NCI-H460 (cell line): ENCODE measurements at places on chromosomes 2 and 18.

DNA sequence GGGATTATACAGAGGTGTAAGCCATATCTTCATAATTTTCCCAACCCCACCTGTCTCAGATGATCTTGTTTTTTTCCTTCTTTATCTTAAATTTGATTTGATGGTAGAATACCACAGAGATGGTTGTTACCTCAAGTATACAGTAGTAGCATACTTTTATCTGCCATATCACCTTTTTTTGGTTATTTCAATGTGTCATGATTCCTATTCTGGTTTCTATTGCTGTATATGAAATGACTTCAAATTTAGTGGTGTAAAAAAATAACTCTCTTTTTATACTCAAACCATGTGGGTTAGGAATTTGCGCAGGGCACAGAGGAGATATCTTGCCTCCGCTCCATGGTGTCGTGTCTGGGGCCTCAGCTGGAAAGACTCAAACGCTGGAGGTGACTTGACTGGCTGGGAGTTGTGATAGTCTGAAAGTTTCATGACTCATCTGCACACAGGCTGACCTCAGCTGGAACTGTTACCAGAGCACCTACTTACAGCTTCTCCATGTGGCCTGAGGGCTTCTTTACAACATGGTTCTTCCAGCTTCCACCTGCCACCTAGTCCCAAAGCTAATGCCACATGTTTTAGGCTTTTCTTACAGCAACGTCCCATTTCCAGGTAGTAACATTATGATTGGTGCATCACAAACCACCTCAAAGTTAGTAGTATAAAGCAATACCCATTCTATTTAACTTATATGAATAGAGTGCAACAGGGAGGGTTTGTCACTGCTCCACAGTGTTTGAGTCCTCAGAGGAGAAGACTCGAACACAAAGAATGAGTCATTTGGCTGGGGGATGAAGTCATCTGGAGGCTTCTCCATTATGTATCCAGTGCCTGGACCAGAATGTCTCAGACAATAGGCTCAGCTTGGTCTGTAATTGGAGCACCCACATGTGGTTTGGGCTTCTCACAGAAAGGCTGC, 82.3 kb upstream of the XPO1 start:
- DNase-seq, result no peak

GRCh38 chr2:121330921-121331320, 45.9 kb upstream of the TFCP2L1 start:
- DNase-seq, result no peak

DNA sequence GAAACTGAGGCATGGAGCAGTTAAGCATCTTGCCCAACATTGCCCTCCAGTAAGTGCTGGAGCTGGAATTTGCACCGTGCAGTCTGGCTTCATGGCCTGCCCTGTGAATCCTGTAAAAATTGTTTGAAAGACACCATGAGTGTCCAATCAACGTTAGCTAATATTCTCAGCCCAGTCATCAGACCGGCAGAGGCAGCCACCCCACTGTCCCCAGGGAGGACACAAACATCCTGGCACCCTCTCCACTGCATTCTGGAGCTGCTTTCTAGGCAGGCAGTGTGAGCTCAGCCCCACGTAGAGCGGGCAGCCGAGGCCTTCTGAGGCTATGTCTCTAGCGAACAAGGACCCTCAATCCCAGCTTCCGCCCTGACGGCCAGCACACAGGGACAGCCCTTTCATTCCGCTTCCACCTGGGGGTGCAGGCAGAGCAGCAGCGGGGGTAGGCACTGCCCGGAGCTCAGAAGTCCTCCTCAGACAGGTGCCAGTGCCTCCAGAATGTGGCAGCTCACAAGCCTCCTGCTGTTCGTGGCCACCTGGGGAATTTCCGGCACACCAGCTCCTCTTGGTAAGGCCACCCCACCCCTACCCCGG, 1.3 kb downstream of the PROC start:
- no peak for DNase-seq

- DNase-seq, result no peak
Observed at GRCh38 chr2:239726091-239726591, 299.0 kb downstream of the NDUFA10 start.

DNA sequence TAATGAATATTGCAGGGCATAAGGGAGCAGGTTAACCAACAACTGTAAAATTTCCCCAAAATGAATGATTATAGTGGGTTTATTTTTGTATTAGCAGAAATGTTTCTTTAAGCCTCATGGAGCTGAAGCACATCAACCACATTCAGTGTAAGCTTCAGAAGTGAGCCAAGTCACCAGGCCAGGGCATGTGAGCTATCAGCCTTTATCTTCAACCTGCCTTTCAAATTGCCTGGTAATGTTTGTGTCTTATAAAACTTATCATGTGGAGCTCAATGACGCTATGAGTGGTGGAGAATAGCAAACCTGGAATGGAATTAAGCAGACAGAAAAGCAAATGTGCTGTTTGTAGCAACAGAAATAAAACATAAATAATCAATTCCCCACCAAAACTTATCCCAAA, 1068.4 kb downstream of the LRP1B start:
- no peak for DNase-seq

GRCh38 chr2:226835420-226835795, 446 bp upstream of the RHBDD1 start:
- no peak for DNase-seq

GRCh38 chr18:24763765-24764513, 303.5 kb downstream of the HRH4 start:
- DNase-seq, result no peak

DNA sequence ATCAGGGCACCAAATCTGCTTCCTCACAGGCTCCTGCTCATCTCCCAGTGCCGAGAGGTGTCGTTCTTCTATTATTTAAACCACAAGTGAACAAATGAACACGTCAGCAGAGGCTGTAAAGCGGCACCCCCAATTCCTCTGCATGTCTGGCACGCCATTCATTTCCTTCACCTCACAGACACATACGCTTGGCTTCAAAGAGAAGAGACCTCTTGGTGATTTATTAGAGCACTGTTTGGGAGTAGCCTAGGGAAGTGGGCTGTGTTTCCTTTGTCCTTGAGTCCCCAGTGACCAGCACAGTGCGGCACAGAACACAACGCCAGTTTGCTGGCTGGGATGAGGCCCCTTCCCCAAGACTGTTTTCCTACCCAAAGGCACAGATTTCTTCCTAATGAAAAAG, 184.3 kb upstream of the REV1 start:
- no peak for DNase-seq

DNA sequence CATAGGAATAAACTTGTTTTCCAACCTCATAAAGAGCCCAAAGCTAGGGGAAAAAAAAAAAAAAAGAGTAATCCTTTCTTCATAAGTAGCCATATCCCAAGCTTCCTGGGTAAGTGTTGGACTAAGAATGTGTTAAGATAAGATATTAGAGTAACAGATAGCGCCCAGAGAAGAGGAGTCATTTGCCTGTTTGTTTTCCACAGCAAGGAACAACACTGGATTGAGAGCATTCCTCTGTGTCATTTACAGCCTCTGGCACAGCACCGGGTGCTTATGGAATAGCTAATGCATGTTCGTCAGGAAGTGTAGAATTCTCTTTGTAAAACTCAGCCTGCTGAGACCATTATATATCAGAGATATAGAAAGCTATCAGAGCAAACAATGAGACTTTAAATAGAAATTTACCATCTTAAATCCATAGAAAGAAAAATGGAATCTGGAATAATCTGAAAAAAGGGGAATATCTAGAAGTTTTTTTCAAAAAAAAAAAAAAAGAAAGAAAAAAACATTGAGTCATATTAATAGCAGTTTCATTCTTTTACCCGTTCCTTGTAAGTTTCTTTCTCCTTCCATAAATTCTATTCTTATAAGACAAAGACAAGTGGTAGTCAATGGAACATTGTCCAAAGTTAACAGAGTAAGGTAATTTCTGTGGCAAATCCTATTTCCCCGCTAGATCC, 37.6 kb downstream of the LRP2 start:
- DNase-seq, result no peak

DNA sequence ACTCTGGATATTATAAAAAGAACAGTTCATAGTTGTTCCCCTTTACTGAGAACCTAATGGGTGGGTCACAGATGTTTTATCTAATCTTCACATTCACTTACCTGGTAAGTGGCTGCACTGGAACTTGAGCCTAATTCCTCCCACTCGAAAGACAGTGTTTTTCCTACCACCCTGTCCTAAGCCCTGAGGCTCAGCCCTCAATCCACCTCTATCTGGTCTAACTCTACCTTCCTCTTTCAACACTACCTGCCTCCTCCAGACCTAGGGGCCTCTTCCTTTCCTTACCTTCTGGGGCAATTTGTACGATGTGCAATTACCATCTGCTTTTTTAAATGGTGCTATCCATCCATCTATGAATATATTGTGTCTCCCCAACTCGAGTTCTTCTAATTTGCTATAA, 9.7 kb upstream of the KIF3C start:
- DNase-seq, result no peak

- no peak for DNase-seq
Observed at GRCh38 chr2:24632172-24632571, 141.1 kb downstream of the NCOA1 start.

GRCh38 chr2:236614551-236614950, 44.9 kb downstream of the ACKR3 start:
- no peak for DNase-seq

DNA sequence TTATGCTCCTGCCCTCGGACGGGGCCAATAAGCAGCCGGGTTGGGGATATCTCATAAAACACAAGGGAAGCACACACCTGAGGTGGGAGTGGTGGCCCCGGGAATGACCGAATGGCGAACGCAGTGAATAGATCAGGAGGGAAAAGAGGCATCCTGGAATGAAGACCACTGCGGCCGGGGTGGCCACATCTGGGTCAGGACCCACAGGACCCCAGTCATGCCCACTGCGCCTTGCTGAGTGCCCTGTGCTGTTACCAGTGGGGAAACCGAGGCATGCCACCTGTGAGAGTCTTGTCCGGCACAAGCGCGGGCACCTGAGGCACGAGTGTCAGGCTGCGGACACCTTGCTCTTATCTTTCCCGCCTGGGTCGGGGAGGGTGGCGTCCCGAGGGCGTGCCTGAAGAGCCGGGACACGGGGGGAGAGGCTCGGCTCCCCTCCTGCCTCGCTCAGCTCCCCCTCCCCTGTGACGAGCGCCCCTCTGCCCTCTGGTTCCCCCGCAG, 1.6 kb downstream of the PDCD1 start:
- DNase-seq, result no peak

- DNase-seq, result no peak
Observed at GRCh38 chr2:25855065-25855464, 23.2 kb downstream of the ASXL2 start.
